Pulmonary artery endothelial cell (primary cell): ENCODE measurements at places on chromosomes 2 and 18.

DNA sequence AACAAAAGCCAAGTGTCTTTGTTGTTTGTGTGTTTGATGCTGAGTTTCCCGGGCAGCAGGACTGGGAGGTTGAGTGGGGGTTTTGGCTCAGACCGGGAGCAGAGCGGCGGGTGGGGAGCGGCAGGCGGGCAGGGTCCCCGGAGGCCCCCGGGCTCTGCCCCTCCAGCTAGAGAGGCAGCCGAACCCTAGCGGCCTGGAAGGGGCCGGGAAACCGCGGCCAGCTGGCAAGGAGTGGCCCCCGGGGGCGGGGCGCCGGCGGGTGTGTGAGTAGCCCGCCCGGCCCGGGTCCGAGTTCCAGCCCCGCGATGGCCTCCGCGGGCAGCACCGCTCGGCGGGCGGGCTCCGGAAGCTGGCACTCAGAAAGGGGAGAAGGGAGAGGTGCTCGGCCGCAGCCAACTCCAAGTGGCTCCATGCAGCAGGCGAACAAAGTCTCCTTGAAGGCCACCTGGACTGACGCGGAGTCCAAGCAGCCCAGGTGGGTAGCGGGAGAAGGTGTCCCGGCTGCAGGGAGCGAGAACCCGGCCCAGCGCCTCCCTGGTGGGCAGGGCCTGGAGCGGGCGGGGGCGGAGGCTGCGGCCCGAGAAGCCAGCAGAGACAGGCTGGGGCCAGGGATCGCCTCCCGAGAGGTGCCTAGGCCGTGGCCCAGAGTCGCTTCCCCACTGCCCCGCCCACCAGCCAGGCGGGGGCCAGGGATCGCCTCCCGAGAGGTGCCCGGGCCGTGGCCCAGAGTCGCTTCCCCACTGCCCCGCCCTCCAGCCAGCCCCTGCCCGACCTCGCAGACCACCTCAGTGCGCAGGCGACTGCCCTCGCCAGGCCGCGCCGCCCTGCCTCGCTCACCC, at the start of gene ANKRD53:
Gene ANKRD53 (plus strand): TSS at position 290 of the 839 bp plus-strand sequence. CDS start 16 bp downstream, at position 306.
- no peak for DNase-seq

DNA sequence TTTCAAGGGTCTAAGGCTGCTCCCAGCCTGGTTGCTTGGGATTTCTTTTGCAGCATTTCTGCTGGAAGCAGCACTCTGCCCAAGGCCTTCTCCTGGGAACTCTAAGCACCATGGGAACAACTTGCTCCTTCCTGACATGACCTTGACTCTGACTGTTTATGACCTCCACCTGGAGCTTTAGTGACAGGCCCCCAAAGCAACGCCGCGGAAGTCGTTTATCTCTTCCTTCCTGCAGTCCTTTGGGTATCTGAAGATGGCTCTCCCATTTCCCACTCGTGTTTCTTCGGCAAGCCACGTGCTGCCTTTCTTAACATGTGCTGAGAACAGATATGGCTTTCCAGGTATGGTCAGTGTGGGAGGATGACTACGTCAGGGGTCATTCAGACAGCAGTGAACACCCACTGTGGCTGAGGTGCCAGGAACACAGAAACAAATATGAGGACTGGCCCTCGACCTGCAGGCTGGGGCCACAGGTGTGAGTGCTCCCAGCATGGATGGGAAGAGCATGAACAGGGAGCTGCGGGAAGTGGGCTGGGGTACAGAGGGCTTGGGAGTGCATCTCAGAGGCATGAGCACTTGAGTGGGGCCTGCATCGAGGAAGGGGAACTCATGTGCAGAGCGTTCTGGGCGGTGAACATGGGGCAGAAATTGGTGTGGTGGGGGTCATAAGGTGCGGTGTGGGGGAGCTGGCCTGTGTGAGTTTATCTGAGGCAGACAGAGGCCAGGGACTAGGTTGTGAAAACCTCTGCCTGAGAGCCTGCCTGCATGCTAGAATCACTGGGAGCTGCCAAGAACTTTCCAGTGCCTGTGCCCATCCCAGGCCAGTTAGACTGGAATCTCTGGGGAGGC, 140.5 kb downstream of the TSN start:
- DNase-seq, result no peak

DNA sequence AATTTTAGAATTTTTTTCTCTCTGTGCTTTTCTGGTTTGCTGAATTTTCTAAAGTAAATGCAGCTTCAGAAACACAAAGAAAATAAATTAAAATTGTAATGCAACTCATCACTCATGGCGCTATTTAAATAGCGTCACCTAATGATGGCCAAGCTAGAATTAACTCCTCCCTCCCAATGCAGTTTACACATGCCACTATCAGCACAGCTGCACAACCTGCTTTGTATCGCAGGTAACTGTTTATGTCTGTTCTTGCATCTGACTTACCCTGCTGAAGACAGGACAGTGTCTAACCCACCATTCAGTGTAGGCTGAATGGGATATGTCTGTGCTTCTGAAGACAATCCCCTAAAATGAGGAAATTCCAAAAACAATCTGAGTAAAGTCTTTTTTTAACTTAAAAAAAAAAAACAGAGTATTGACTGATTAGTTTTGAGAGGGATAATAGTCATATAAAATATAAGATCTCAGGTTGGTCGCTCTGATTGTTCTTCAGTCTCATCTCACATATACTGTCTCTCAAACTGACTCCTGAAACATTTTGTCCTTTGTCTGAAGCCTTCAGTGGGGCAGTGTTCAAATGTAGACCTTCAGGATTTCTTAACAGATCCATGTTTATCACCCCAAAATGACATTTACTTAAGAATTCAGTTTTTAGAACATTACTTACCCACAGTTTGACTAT, 271.4 kb downstream of the ZEB2 start:
- DNase-seq, result no peak

GRCh38 chr18:48869591-48869990, 81.2 kb downstream of the SMAD7 start:
- no peak for DNase-seq
